ENCODE measurements at places on chromosomes 2 and 18.

- DNase-seq, result no peak
Measured at GRCh38 chr2:182827182-182827879, 39.1 kb downstream of the FRZB start.

GRCh38 chr18:8870528-8870927 lies 165.2 kb downstream of the MTCL1 start:
- DNase-seq, result no peak

- no peak for DNase-seq
Measured at GRCh38 chr2:15701341-15701907, 109.8 kb downstream of the DDX1 start.

DNA sequence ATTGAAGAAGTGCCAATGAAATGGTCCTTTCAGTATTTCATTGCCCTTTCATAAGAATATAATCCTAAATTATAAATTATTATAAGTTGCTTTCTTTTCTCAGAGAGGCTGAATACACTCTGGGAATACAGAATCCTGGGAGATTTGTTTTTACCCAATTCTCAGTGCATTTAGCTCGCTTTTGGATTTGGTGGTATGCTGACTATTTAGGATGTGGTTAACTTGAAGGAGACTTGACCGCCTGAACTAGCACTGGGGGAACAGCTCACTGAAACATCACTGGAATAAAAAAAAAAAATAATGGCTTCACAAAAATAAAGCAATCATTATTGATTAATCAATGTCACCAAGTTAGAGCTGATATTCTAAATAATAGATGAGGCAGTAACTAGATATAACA lies 10.2 kb downstream of the TNFAIP6 start:
- DNase-seq, result no peak

DNA sequence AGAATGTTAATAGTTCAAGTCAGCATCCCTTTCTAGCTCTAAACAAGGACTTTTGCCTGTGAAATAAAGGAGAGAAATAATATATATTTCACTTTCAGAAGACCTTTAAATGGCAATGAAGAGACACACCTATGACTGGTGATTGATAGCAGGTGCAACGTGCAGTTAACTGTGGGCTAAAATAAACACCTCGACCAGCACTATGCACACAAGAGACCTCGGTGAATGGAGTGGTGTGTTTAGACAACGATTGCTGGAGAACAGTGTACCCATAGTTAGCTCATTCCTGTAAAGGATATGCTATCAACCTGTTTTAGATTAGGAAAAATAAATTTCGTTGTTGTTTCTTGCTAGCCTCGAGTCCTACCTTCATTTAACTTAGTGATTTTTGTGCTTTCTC lies 143.4 kb downstream of the NR4A2 start:
- no peak for DNase-seq

GRCh38 chr18:39375066-39375465 lies 1809.5 kb upstream of the CELF4 start:
- peak; percentile 40 for DNase-seq

DNA sequence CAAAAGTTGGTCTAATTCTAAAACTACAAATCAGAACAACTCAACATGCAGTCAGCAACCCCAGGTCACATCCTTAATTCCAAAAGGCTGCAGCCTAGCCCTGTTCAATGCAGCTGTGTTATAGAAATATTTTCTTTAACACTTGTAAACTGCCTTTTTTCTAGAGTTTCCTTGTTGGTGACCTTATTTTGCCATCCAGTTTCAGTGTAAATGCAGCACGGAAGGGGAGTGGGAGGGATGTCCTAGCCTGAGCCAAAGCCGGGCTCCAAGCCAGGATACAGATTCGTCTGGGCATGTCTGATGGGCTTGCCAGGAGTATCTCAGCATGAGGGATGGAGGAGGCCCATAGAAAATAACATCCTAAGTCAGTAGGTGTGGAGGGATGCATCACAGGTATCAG lies 17.7 kb upstream of the SP3 start:
- peak; percentile 56 for DNase-seq

All from eye (tissue), 1 donor.